ENCODE measurements at places on chromosomes 5 and 9.
A peak's percentile ranks its signal among the peaks of the same experiment; 100 is the strongest.

DNA sequence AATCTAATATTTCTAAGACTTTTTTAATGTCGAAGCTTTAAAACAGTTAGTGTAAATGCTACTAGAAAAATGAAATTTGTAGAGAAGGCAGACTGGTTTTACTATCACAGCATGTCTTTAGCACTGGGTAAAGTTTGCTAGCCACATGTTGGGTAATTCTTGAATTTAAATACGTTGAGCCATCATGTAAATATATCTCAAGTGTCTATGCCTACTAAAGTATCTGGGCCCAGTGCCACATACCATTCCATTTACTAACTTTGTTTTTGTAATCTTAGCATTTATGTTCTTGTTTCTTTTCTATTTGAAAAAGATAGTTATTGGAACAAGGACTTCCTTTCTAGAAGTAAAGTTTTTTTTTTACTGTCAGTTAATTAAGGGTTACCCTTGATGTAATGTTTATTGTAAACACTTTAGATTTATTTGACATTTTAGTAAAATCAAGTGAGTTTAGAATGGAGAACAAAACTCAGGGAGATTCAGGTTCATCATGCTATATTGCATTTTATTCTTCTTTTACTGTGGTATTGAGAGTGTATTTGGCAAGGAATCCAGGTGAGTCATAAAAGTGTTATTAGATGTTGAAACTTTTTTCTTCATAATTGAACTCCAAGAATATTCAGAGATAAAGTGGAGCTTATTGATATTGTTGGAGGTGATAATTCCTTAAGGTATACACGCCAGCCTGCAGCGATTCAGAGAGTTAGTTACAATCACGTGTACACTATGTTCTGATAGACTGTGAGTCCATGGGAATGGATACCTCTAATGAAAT lies 182.4 kb downstream of the CCDC171 start:
- peak; percentile 93 for DNase-seq

DNA sequence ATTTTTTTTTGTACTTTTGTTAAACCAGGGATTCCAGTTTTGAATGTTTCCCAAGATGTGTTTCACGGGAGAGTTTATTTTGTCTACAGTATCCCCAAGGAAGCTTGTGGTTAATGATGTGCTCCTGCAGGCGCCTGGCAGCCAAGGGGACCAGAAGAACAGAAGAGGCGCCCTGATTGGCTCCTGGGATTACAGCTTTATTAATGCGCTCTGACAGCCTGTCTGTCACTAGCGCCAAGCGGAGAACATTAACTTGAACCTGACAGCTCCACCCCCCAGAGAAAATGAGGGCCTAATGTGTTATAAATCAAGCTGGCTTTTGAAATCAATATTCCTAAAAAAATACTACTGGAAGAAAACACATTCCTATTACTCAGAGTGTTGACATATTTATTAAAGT lies 5.0 kb upstream of the FBXL7 start:
- DNase-seq, result peak; percentile 64

DNA sequence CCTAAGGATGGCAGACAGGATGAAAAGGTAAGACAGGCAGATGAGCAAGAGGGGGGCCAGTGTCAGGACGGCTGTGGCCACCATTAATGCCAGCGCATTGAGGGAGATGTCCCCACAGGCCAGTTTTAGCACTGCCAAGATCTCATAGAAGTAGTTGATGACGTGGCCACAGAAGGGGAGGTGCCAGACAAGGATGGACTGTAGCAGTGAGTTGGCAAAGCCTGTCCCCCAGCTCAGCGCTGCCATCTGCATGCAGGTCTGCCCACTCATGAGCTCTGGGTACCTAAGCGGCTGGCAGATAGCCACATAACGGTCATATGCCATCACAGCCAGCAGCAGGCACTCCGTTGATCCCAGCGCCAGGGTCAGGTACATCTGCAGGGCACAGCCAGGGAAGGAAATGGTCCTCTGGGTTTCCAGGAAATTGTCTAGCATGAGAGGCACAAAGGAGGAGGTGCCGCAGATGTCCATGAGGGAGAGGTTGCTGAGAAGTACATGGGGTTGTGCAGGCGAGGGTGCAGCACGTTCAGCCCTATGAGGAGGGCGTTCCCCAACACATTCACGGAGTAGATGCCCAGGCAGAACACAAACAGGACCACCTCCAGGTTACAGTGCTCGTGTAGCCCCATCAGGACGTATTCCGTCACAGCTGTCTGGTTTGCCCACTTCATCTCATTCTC lies 10.8 kb downstream of the OR13J1 start:
- DNase-seq, result peak; percentile 20

GRCh38 chr5:149265597-149265996 lies 6.1 kb upstream of the AFAP1L1 start:
- DNase-seq, result peak; percentile 72

DNA sequence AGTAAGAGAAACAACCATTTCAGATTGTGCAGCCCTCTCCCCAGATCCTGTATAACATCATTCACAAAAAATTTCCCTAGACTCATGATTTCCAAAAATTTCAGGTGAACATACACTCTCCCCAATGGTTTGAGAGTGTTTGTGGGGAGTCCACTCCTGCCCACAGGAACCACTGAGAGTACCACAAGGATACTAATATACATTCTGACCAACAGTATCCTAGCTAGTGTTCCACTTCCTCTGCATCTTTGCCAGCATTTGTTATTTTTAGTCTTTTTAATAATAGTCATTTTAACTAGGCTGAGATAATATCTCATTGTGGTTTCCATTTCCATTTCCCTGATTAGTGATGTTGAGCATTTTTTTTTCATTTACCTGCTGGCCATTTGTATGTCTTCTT lies 155.4 kb downstream of the DTWD2 start:
- no peak for DNase-seq

- DNase-seq, result no peak
Observed at GRCh38 chr9:123772967-123773366, 157.0 kb downstream of the DENND1A start.
